ENCODE measurements at places on chromosomes 1 and 21. TPM values are rescaled to one million over a fixed set of nuclear protein-coding genes. Genes with fewer than 3 reads are reported as not detected.

Gene TNFSF4
- total RNA-seq = 0.59 TPM

Gene PRUNE1
- 6.1 TPM for total RNA-seq

Gene ZMYND12
- 2.1 TPM for total RNA-seq

Gene PLEKHN1
- total RNA-seq = 0.17 TPM

Gene MEX3A
- 1.3 TPM for total RNA-seq

Gene RBP7
- 2.2 TPM for total RNA-seq

Gene CD1B
- total RNA-seq = 0.19 TPM

Gene NMNAT2
- total RNA-seq = under 0.01 TPM

Gene ALG14
- 1.4 TPM for total RNA-seq

Gene SYTL1
- 1.9 TPM for total RNA-seq

Gene HCRTR1
- not detected for total RNA-seq

Gene CD1E
- 0.56 TPM for total RNA-seq

Gene KCNJ9
- total RNA-seq = not detected

Gene WNT2B
- 0.42 TPM for total RNA-seq

Gene OLFM3
- total RNA-seq = not detected

Gene NR1I3
- 10.4 TPM for total RNA-seq

Gene ARID4B
- 27.3 TPM for total RNA-seq

Gene TMEM79
- total RNA-seq = 1.2 TPM

Gene MAD2L2
- 17.5 TPM for total RNA-seq

Gene ANXA9
- total RNA-seq = 15.8 TPM

Gene C8A
- 144 TPM for total RNA-seq

Gene SLC5A3
- 13.3 TPM for total RNA-seq

Gene PTGFRN
- 6.4 TPM for total RNA-seq

Gene SLX9
- 7.7 TPM for total RNA-seq

Gene GJA5
- total RNA-seq = 1.8 TPM

Gene AADACL3
- total RNA-seq = not detected

Gene TTC24
- 0.08 TPM for total RNA-seq

Gene LINGO4
- total RNA-seq = 0.05 TPM

Gene PRKCZ
- 7.6 TPM for total RNA-seq

Gene AHCTF1
- 17.5 TPM for total RNA-seq

Gene HSPB7
- total RNA-seq = 0.28 TPM

Gene SPATA21
- 0.42 TPM for total RNA-seq

Gene LPAR3
- 0.56 TPM for total RNA-seq

Gene CFHR2
- 341 TPM for total RNA-seq

Gene FMO5
- total RNA-seq = 75.5 TPM

Gene NLRP3
- total RNA-seq = 1.9 TPM

Gene CDC7
- 15.0 TPM for total RNA-seq

Gene KIF2C
- 26.7 TPM for total RNA-seq

Gene OR2L3
- 0.05 TPM for total RNA-seq

Gene YBX1
- total RNA-seq = 164 TPM

Gene ELAPOR1
- 0.17 TPM for total RNA-seq

Gene KCNA10
- total RNA-seq = not detected

Gene MAN1C1
- total RNA-seq = 9.3 TPM

Gene GJA9
- not detected for total RNA-seq

Gene GBP3
- total RNA-seq = 8.8 TPM

Gene ANGPTL3
- 162 TPM for total RNA-seq

Gene FAM131C
- not detected for total RNA-seq

Gene FBXO2
- total RNA-seq = 2.9 TPM

Gene INSRR
- not detected for total RNA-seq

Gene DNAJC6
- 0.25 TPM for total RNA-seq
